Activated T-cell treated with anti-CD3 and anti-CD28 coated beads, Interleukin-2, amount 50 U/mL, for 1 hour (primary cell): ENCODE measurements at places on chromosomes 11 and 22.

GRCh38 chr11:114082415-114082748 lies 22.9 kb downstream of the ZBTB16 start:
- no peak for DNase-seq

DNA sequence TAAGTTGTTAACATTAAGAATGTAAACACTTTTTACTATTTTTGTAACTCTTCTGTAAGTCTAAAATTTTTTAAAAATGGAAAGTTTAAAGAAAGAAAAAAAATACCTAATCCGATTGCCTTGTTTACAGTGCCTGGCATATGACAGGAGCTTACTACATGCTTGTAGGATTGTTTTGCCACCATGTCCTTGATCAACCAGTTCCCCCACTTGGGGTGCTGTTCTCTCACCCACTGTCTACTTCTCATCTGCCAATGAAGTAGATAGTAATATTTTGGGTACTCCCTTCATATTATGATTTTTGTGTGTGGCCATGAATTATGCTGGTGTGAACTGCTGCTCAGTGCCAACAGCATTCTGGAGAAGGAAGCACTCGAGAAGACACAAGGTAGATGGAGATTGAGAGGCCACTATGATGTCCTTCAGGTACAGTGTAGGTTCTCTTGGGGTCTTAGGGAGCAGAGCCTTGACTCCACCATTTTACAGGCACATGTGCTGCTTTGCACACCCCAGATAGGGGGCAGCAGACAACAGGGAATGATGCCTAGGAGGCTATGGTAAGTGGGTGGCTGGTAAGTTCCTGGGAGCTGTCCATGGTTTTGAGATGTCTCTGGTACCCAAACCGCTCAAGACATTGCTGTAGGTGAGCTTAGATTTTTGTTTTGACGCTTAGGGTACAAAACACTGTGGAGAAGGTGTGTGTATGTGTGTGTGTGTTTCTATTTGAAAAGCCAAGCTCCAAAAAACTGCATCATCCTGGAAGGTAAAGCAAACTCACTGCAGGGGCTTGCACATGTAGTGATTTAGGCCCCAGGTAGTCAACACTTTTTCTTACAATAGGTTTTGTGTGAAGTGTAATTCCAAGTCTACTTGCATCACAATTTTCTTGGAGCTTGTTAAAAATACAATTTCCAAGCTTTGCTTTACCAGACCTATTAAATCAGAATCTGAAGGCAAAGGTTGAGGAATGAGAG lies 494.5 kb upstream of the LARGE1 start:
- no peak for DNase-seq

GRCh38 chr22:21101877-21102638 lies 56.3 kb downstream of the LRRC74B start:
- no peak for DNase-seq

DNA sequence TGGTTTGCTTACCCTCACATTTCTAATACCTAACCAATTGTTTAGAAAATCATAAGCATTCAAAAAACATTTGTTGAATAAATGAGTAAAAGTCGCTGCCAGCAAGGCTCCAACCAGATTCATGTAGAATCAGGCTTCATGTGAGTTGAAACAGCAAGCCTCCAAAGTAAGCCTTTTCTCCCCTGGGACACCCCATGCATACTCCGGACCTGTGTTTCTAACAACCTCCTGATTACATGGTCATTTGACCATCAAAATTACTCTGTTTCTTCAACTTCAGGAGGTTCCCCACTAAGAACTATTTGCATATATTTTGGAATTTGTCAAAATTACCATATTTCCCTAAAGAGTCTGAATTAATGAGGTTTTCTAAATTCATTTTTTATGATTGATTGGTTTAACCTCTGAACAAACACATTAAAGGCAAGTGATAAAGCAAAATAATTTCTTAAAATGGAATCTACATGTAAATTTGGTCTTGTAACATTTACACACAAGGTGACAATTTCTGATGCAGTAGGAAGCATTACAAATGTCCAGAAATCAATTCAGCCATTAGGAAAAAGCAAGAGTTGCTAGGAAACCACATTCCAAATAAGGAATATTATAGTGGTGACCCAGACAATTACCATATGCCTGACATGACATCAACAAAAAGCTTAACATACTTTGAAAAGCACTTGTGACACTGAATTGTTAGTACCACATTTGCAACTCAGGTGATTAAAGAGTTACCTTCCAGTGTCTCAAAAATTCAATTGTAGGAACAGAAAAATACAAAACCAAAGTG lies 252.6 kb downstream of the GUCY1A2 start:
- no peak for DNase-seq

GRCh38 chr11:113415343-113415742 lies 27.8 kb downstream of the ANKK1 start:
- no peak for DNase-seq

DNA sequence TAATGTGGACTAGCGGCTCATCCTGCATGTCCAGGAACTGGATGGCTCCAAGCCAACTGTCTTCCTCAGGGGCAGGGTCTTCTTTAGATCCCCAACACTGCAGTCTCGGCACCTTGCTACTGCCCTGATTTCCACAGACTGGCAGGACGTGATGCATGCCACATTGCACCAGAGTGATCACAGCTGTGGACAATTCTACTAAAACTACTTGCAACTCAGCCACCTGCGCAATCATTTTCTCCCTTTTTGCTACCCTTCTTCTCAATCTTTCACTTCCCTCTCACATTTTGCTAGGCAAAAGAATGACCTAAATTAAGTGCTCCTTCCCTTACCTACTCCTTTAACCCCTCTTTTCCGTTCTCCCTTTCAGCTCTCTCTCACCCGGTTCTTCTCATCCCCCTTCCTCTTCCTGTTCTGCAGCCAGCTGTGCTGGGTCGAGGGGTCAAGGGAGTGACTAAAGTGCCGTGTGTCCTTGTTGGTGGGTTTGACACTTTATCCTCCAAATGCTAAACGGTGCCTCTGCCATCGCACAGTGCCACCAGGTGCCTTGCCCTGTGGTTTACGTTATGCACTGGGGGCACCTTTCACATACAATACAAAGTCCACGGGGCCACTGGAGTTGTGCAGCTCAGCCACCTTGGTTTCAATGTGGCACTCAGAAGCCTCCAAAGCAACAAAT lies 11.5 kb upstream of the PEX26 start:
- no peak for DNase-seq

GRCh38 chr11:27401833-27402316 lies 38.9 kb upstream of the CCDC34 start:
- DNase-seq, result no peak

GRCh38 chr11:2929531-2929949 lies 320 bp upstream of the PHLDA2 start:
- DNase-seq, result peak; percentile 53

DNA sequence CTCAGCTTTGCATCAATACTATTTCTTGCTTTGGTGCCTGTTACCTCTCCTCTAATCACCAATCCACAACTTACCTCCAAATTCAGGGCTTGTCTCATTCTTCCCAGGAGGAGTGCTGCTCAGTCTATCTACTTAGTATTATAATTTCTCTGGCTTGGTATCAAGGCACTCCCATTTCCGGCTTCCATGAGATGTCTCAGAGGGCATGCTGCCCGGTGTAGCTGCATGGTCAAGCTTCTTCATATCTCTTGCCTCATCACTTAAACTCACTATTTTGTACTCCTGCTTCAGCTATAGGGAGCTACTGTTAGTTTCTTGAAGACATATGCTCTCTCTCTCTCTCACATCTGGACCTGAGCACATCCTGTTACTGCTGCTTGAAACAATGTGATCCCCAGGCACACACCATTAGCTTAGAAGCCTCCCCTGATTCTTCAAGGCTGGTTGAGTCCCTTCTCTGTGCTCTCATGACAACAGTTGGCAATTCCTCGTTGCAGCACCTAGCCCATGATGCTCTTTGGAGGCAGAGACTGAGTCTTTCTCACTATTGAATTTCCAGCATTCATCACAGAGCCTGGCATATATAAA lies 182.8 kb upstream of the SYN3 start:
- DNase-seq, result no peak

DNA sequence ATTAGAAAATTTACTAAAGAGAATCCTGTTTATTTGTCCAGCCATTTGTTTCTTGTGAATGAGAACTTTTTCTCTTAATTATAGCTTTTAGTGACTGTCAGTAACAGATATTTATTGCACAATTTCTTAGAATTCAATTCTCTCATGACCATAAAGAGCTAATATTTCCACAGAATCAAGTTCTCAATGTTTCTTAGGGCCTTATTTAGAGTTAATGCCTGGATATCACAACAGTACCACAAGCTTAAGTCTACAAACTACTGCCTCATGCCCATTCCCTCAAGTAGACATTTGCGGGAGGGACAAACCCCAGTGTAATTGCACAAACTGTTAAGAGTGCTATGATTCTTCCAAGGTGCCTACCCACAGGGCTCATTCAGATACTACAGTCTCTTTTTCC lies 199.7 kb upstream of the POU2AF2 start:
- no peak for DNase-seq

DNA sequence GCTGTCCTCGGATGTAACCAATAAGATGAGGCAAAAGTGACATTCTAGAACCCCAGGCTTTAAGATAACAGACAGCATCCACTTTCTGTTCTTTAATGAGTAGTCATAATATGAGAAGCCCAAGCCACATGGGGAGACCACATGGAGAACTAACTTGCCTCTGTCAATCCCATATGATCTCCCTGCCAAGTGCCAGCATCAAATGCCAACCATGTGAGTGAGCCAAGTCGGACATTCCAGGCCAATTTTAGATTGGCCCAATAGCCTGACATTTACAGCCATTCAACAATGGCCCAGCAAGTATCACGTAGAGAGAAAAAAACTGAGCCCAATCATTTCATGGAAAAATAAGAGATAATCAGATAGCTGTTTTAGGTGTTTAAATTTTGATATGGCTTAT lies 2048.3 kb upstream of the RAG2 start:
- DNase-seq, result no peak

GRCh38 chr11:127492029-127492428 lies 491.5 kb upstream of the KIRREL3 start:
- no peak for DNase-seq

GRCh38 chr11:99176430-99176829 lies 155.7 kb downstream of the CNTN5 start:
- DNase-seq, result no peak

DNA sequence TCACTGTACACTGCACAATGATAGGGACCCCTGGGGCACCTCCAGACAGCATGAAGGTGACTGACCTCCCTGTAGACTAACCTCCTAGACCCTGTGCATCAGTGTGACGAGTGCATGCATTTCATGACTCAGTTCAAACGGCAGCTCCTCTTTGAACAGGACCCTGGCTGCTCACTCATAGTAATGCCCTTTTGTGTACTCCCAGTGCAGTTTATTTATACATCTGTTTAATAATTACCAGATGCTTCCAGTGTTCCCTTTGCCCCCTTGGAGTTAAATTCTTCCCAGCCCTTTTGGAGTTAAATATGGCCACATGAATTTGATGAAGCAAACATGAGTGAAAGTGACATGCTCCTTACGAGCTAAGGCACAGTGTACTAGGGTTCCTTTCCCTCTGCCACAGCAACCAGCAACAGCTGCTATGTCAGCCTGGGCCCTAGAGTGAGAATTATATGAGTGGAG lies 72.4 kb downstream of the PANX1 start:
- DNase-seq, result no peak

GRCh38 chr11:132445859-132446291 lies 1075.5 kb downstream of the NTM start:
- DNase-seq, result no peak
